T-cell (primary cell): ENCODE measurements at places on chromosomes 4 and X.

GRCh38 chr4:166143227-166143626 is 270.2 kb downstream of the TLL1 start:
- no peak for DNase-seq

- no peak for DNase-seq
Measured at GRCh38 chrX:71053217-71053621, 14.9 kb downstream of the SNX12 start.

- no peak for DNase-seq
Measured at GRCh38 chrX:16924631-16925480, 21.6 kb upstream of the REPS2 start.

- DNase-seq: no peak
Measured at GRCh38 chr4:158295053-158295452, 84.8 kb downstream of the TMEM144 start.

DNA sequence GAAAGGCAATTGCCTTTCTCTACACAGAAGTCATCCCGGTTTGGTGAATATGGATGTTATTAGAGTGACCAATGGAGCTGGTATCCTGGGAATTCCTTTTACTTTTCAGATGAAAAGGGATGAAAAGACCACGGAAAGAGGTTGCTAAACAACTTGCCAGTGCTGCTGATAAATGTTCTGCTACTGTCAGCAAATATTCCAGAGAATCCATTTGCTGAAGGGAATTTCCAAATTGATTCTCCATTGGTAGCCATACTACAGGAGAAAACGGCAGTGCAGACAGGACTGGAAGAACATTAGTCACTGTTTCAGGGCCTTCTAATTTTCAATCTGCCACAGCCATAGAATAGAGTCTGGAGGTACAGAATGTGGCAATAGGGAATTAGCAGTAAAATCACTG is 451.5 kb downstream of the PCDH11X start:
- no peak for DNase-seq

DNA sequence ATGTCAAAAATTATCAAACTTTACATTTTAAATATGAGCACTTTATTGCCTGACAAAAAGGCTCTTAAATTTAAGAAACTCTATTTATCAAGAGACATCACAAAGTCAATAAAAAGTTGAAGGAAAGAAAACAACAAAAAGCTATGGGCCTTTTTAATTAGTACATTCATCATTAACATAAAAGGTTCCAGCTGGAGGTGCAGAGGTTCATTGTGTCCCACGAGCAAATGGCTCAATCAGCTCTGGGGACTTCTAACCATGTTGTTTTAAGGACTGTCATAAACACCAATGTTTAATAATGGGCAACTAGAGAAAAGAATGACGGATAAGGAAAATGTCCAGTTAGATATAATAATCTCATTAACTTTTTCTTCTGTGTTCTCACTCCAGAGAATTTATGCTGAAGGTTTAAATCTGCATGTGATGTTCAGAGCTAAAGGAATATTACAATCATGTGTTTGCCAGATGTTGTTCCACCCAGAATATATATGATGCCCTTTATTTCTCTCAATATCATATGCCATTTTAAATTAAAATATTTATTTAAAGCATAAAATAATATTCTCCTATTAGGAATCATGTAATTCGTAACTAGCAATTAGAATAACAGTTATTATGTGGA is 840.3 kb upstream of the ADGRL3 start:
- DNase-seq: no peak

DNA sequence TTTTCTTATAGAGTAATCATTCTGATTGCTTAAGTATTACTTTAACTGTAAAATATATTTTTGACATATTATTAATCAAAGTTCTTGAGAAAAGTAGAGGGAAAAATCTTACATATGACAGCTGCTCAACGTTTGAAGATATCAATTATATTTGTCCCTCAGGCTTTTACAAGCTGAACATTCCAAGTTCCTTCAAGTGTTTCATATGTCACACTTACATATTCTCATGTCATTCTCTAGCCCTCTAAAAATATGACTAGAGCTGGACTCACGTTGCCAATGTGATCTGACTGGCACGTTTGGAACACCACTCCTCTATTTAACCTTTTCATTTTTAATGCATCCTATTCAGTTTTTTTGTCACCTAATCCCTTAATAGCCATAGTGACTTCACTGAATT is 492.9 kb downstream of the PCDH18 start:
- DNase-seq: no peak

DNA sequence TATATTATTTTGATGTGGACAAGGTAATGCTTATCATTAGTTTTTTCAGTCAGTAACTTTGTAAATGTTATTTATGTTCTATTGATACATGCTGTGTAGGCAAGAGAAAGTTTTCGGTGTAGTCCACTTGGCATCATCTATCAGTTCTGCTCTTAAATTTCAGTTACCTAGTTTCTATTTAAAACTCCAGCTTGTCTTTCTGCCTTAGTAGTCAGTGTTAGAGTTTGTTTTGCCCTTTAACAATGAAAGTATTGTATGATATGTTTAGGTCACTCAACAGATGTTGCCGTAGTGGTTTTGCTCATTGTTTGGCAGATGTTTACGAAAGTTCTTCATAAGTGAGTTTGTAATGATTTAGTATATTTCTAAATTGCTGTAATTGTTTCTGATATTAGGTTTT is 34.9 kb upstream of the FHDC1 start:
- no peak for DNase-seq

DNA sequence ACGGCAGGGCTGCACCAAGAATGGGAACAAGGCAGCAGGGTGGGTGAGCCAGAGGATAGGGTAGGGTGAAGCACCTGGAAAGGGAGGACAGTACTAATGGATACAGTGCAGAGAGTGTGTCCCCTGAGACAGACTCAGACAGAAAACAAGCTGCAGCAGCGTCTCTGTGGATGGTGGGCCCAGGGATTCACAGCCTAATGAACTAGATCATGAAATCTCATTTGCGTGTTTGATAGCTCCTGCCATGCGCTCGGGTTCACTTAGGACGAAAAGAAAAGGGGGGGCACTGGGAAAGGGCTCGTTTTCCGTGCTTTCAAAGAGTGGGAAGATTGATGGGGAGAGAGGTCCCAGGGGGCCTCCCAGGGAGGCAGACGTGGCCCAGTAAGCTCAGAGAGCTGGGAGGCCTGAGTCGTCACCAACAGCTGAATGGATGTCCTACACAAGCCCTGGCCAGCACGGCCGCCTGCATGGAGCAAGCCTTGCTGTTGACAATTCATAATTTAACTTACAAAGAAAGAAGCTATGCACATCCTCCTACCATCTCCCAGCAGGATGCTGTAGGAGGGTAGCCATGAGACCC is 446.9 kb downstream of the BCOR start:
- no peak for DNase-seq

DNA sequence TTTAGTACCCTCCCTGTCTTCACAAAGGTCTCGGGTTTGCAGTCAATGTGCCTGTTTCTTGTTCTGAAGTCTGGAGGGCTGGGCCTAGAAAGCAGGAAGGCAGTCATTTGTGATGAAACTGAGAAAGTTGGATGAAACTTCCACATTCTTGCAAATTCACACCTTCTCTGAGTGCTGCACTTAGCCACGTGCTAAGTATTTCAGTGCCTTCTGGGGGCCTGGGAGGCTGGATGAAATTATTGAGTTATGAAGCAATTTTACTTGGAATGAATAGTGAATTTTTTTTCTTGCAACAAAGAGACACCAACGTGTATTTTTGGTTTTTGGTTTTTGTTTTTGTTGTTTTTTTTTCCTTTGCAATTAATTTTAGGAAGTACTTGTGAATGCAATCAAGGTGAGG is 71.2 kb downstream of the MSX1 start:
- no peak for DNase-seq

DNA sequence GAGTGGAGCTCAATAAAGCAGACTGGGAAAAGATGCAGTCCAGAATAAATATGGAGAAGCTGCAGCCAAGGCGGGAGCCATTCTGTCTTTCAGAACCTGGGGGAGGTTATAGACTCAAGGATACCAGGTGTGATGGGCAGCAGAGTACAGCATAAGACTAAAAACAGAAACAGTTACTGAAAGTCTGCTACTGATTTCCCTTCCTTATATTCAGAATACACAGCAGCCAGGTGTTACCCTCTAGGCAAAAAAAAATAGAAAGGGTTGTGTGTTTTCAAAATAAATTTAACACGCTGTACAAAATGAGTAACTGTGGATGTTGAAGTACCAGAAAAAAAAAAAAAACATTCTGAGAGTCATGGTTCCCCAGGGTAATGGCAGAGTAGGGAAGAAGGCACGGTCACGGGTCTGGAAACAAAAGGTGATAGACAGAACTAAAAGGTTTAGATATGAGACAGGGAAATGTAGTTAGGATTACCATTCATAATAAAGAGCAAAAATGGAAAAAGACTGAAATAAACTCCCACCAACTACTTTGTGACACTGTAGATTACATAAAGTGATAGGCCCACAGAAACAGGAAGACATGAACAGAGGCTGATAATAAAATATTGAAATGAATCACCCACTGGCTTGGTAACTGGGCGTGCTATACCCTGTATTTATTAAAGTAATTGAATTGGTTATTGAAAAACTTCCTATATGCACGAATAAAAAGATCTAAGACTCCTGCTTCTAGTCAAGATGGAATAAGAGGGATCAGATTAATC is 10.8 kb upstream of the HHIP start:
- DNase-seq: no peak

- DNase-seq: no peak
Measured at GRCh38 chr4:53916431-53916889, 147.9 kb downstream of the CHIC2 start.

DNA sequence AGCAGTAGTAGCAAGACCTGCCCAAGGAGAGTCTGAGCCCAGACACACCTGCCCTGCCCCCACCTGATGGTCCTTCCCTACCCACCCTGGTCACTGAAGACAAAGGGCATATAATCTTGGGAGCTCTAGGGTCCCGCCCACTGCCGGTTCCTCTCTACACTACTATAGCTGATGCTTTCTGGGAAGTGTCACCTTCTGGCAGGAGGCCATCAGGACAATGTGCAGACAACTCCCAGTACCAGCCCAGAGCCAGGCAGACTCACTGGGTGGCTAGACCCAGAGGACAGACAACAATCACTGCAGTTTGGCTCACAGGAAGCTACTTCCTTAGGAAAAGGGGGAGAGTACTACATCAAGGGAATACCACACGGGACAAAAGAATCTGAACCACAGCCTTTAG is 312.7 kb downstream of the SPRY1 start:
- DNase-seq: no peak

DNA sequence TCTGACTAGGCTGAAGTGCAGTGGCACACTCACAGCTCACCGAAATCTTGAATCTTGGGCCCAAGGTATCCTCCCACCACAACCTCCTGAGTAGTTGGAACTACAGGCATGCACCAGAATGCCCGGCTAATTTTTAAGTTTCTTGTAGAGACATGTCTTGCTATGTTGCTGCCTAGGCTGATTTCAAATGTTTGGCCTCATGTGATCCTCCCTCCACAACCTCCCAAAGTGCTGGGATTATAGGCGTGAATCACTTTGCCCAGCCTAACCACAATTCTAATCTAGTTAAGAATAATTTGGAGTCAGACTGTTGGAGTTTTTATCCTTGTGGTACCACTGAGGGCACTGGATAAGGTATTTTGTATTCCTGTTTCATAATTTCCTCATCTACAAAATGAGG is 317.5 kb upstream of the AGA start:
- DNase-seq: no peak

GRCh38 chrX:100424012-100424411 is 13.9 kb upstream of the PCDH19 start:
- DNase-seq: no peak

- no peak for DNase-seq
Measured at GRCh38 chr4:185625503-185625902, 90.2 kb upstream of the PDLIM3 start.

DNA sequence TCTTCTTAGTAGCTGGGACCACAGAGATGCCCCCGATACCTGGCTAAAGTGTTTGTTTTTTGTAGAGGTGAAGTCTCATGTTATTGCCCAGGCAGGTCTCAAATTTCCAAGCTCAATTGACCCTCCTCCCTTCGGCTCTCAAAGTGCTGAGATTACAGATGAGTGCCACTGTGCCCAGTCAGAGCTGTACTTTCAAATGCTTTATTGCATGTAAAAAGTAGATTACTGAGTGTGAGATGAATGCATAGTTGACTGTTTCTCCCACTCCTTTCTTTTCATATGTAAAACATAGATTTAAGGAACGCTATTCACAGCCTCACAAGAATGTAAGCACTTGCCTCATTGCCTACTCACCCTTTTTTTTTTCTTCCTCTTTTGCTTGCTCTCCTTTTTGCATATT is 984.4 kb upstream of the PABPC4L start:
- DNase-seq: no peak

DNA sequence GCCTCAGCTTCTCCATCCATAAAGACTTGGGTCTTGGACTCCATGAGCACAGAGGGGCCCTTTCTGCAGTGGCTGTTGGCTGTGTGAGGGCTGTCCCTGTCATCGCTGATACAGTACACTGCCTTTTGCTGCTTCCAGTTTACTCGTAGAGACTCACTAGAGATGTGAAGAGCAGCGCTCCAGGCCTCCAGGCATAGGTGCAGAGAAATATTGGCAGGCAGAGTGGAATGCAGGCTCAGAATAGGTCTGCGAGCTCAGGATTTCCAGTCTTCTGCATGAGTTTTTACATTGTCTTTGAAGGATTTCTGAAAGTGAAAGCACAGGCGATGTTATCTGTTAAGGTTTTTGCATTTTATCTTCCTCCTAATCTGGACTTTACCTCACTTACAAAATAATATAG is 97.4 kb downstream of the AASDH start:
- DNase-seq: no peak

- DNase-seq: no peak
Measured at GRCh38 chrX:22577181-22577580, 304.5 kb downstream of the CBLL2 start.

DNA sequence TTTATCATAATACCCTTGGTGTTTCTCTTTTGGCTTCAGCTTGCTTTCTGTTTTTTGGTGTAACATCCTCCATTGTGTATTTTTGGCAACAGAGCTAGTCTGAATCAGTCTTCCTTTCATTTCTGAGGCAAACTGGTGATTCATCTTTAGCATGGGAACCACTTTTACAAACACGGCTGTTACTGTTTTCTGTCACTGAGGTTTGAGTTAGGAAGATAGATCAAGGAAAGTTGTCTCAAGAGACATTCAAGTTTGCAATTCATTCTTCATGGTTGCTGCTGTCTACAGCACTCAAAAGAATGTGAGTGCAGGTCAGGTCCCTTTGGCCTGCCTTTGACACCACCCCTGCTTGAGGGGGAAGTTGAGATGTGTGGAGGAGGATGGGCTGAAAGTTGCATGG is 36.3 kb downstream of the IL21 start:
- no peak for DNase-seq

DNA sequence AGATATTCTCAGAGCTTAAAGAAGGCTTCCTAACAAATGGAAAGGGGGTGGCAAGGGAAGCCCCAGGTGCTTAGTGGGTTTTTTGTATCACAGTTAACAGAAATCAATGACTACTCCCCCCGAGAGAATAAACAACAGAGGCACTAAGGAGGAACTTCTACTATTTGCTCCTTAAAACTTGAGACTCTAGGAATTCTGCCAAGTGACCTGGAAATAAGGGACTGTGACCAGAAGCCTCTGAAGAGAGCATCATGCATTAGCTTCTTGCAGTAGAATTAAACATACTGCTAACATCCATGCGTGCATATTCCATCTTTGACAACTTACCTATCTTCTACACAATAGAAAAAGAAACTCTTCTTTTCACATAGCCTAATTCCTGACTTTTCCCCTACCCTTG is 86.8 kb downstream of the CAMK2D start:
- DNase-seq: no peak

- no peak for DNase-seq
Measured at GRCh38 chr4:17109126-17109525, 210.7 kb upstream of the LDB2 start.

- DNase-seq: no peak
Measured at GRCh38 chr4:91754716-91755115, 549.0 kb upstream of the GRID2 start.

GRCh38 chr4:109588176-109588575 is 28.1 kb downstream of the MCUB start:
- no peak for DNase-seq
